ENCODE measurements at places on chromosomes 12 and 14. TPM values are rescaled to one million over a fixed set of nuclear protein-coding genes. Genes with fewer than 3 reads are reported as not detected.

GRCh38 chr12:89799316-89799715, 90.7 kb upstream of the ATP2B1 start:
- no peak overlapping the region for H3K4me3 ChIP-seq
- H3K27me3 ChIP-seq, result no peaks in the 10 kb centered on the region
- H3K36me3 ChIP-seq, result no peaks in the 10 kb centered on the region
- DNase-seq, result no peak
- H3K4me1 ChIP-seq, result no peaks in the 10 kb centered on the region
- H3K27ac ChIP-seq, result no peak overlapping the region

GRCh38 chr12:76549131-76549530, 10.4 kb downstream of the OSBPL8 start:
- H3K27ac ChIP-seq, result no peak overlapping the region
- DNase-seq, result no peak
- H3K27me3 ChIP-seq, result no peaks in the 10 kb centered on the region
- no peaks in the 10 kb centered on the region for H3K36me3 ChIP-seq
- no peaks in the 10 kb centered on the region for H3K4me1 ChIP-seq

- H3K27me3 ChIP-seq, result no peaks in the 10 kb centered on the region
- no peak for DNase-seq
- peaks cover 34% of the 10 kb centered on the region for H3K4me1 ChIP-seq
- H3K27ac ChIP-seq, result no peak overlapping the region
- H3K4me3 ChIP-seq, result no peak overlapping the region
These were observed 50.4 kb downstream of the LRP6 start for GRCh38 chr12:12216349-12217017.

- no peak overlapping the region for H3K4me3 ChIP-seq
- no peaks in the 10 kb centered on the region for H3K4me1 ChIP-seq
- no peaks in the 10 kb centered on the region for H3K27me3 ChIP-seq
- peaks cover 15% of the 10 kb centered on the region for H3K36me3 ChIP-seq
- no peak overlapping the region for H3K27ac ChIP-seq
These were observed 28.4 kb downstream of the AREL1 start for GRCh38 chr14:74684434-74684833.

DNA sequence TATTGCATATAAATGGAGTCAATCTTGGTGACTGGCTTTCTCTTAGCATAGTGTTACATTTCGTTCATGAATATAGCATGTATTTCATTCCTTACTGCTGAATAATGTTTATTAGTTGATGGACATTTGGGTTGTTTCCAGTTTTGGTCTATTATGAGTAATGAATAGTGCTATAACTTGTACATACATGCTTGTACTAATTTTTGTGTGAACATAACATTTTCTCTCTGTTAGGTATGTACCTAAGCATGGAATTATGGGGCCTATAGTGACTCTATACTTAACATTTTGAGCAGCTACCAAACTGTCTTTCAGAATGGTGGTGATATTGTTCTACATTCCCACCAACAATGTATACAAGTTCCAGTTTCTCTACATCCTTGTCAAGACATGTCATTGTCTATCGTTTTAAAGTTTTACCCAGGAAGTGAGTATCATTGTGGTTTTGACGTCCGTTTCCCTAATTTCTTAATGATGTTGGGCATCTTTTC, 23.1 kb downstream of the ATP2A2 start:
- peaks cover 58% of the 10 kb centered on the region for H3K36me3 ChIP-seq
- DNase-seq, result no peak
- no peak overlapping the region for H3K4me3 ChIP-seq
- H3K27me3 ChIP-seq, result no peaks in the 10 kb centered on the region
- H3K27ac ChIP-seq, result no peak overlapping the region

DNA sequence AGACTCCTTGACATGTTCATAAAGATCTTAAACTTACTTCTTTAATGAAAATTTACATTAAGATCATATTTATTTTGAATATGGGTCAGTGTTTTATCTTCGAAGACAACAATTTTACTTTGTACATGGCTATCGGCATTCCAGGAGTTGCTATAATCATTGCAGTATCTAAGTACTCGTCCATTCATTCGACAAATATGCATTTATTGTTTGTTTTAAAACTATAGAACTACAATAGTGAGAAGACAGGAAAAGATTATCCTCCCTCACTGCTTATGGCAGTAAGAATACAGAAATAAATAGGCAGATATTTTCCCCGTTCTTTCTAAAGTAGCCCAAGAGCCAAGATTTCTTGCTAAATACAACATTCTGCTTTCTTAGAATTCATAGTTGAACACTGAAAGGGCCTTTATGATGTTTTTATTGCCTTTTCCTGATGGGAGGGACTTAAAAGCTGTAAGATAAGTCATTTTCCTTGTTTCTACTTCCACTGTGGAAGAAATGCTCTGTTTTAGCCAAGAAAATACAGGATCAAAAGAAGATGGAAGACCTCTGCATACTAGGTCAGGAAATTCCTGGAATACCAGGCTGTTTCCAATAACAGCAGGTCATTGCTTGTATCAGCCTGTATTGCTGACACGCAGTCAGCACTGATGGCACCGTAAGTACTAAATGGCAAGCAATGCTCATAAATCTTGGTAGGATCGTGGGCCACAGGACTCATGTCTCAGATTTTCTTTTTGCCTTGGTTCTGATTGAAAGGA, 521.0 kb upstream of the ATP2B1 start:
- no peak for DNase-seq
- no peak overlapping the region for H3K4me3 ChIP-seq
- no peaks in the 10 kb centered on the region for H3K27me3 ChIP-seq

DNA sequence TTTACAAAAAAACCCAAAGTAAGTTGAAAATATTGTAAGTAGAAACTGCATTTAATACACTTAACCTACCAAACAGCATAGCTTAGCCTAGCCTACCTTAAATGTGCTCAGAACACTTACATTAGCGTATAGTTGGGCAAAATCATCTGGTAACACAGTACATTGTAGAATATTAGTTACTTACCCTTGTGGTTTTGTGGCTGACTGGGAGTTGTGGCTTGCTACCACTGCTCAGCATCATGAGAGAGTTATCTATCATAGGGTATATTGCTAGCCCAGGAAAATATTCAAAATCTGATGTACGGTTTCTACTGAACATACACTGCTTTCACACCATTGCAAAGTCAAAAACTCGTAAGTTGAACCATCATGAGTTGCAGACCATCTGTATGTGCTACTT, 141.7 kb upstream of the GARIN6 start:
- H3K27me3 ChIP-seq, result no peaks in the 10 kb centered on the region
- no peak overlapping the region for H3K4me3 ChIP-seq
- no peaks in the 10 kb centered on the region for H3K4me1 ChIP-seq
- H3K27ac ChIP-seq, result no peak overlapping the region
- DNase-seq, result no peak

GRCh38 chr12:95859344-95859816, 628 bp downstream of the SNRPF start:
- H3K4me3 ChIP-seq, result peak overlapping the region; percentile 56
- no peak for DNase-seq
- peaks cover 11% of the 10 kb centered on the region for H3K36me3 ChIP-seq
- H3K4me1 ChIP-seq, result peaks cover 10% of the 10 kb centered on the region
- H3K27me3 ChIP-seq, result no peaks in the 10 kb centered on the region

DNA sequence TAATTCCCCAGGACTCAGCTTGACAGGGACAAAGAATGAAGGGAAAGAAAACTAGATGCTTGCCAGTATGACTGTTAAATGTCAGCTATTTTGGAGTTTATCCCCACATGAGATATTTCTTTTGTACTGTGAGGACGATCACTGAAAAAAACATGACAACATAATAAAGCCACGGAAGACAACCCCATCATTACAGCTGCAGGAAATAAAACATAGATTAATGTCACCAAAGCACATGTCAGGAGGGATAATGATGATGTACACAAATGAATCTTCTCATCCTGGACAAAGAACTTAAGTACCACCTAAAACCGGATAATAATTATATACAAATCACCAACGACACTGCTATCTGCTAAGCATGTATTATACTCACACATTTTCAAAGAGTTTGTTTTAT, 84.6 kb upstream of the GRIP1 start:
- H3K27me3 ChIP-seq, result no peaks in the 10 kb centered on the region
- no peak overlapping the region for H3K4me3 ChIP-seq
- no peak overlapping the region for H3K27ac ChIP-seq

The OR6C75 gene
- not detected for total RNA-seq

The GPR84 gene
- total RNA-seq, result 0.35 TPM

The PLCZ1 gene
- total RNA-seq, result not detected

The RECQL gene
- 12.4 TPM for total RNA-seq
